ENCODE measurements at places on chromosomes 4 and X.

GRCh38 chrX:47239199-47239598 is 6.4 kb downstream of the USP11 start:
- DNase-seq: no peak

GRCh38 chrX:6849716-6850414 is 297.6 kb upstream of the STS start:
- no peak for DNase-seq

GRCh38 chrX:152588206-152588605 is 49.5 kb upstream of the GABRQ start:
- no peak for DNase-seq

- no peak for DNase-seq
Measured at GRCh38 chrX:152912106-152912505, 14.2 kb downstream of the ZNF185 start.

DNA sequence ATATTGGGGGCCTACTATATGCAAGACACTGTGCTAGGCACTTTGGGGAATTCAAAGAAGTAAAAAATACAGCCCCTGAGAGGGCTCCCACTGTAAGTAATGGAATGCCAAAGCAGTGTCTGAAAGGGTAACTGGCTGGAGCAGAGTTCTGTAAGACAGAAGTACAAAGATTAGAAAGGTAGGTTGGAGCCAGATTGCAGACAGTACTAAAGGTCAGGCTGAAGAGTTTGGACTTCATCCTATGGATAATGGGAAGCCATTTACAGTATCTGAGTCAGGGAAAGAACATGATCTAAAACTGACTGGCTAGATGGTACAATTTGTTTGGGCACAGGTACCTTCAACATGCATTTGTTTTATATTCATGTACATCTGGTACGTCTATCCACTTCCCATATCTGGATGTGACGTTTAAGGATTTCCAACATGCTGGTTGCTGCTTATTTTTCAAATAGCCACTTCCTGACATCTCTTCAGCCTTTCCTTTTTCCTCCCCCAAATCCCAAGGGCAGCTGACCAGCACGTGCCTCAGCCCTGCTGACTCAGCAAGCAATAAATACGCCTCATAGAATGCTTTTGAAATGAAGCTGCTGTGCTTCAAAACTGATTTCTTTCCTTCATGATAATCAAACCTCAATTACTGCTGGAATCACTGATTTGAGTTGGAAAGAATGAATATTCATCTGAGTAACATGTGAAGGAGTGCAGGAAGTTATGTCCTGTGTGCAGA is 9.5 kb downstream of the ENOX2 start:
- DNase-seq: no peak

DNA sequence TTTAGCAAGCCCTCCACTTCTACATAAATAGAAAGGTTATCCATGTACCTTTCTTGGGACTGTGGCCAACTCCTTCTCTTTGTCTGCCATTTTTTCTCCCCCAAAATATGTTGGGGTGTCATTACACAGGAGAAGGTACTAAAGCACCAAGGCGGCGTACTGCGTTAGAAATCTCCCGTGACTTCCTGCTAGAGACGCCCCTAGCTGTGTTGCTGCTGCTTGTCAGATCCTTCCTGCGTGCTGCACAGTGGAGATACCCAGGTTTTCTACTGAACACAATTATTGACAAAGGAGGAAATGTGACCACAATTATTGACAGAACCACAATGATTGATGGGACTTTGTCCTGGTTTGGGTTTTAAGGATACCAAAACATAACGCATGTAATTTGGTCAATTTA is 97.7 kb downstream of the EFHC2 start:
- DNase-seq: no peak

GRCh38 chrX:18875256-18875878 is 108.5 kb downstream of the PHKA2 start:
- DNase-seq: no peak

DNA sequence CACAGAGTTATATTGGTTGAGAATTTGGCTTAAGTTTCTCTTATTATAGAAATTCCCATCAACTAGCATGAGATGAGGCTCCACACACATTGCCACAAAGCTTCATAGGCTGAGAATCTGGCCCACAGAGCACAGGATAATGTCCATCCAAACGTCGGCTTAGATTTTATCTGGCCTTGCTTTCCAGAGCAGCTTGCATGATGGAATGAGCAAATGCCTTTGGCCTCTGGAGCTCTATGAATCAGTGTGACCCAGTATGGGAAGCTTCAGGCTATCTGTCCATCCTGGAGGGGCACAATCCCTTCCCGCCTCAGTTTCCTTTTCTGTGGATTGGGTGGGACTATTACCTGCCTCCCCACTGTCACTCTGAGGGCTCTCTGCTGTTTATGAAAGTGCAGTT is 131.5 kb upstream of the NDP start:
- DNase-seq: no peak

- DNase-seq: no peak
Measured at GRCh38 chr4:176775338-176775737, 17.4 kb downstream of the VEGFC start.

DNA sequence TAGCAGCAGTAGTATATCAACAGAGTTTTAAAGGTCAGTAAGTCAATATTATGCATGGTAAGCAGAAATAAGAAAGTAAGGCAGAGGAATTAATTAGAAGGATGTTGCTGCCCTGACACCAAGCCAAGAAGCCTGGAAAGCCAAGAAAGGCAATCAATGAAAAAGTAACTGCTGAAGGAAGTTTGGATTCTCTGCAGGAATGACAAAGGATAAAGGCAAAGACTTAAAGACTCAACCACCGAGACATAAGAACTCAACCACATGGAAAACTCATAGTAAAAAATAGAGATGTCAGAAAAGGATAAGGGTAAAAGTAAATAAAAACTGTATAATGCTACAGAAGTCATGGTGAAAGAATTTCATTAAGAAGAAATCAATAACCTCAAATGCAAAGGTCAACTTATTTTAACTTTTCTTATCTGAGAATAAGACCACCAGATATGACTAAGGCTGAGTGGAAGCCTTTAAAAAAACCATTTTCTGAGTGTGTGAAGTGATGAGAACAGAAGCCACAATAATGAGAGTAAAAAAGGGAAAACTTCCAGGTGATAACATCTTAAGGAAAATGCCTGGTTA is 55.2 kb downstream of the NEK1 start:
- DNase-seq: no peak

DNA sequence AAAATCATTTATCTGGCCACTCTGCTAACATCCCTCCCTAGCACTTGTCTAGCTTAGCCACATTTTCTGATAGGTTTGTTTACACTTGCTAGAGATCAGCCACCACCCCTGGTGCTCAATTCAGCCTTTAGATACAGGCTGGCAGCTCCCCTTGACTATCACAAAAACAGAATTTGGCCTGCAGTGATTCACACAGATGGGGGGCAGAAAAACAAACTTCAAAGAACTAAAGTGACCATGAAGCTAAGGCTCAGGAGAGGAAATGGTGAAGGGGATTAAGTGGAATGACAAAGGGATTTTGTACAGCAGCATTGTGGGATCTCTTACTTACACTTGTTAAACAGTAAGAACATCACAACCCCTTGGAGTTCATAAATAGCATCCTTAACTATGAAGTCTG is 1718.0 kb upstream of the PCDH7 start:
- no peak for DNase-seq

DNA sequence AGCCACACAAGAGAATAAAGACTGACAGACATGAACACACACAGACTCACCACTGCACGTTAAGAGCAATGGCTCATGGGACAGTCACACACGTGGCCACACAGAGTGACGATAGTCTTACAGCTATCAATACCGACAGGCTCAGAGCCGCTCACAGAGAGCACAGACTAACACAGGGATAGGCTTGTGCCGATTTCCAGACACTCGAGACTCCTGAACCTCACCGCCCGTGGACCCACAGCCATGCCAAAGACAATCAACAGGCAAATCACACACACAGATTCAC is 716 bp upstream of the SLC38A5 start:
- DNase-seq: no peak

- DNase-seq: no peak
Measured at GRCh38 chrX:112961981-112962380, 121.3 kb upstream of the AMOT start.
